ENCODE measurements at places on chromosomes 3 and 15.

GRCh38 chr15:64010719-64011118 is 35.6 kb downstream of the DAPK2 start:
- peak; percentile 79 for DNase-seq

GRCh38 chr3:111547631-111548030 is 5.6 kb downstream of the CD96 start:
- DNase-seq = no peak

DNA sequence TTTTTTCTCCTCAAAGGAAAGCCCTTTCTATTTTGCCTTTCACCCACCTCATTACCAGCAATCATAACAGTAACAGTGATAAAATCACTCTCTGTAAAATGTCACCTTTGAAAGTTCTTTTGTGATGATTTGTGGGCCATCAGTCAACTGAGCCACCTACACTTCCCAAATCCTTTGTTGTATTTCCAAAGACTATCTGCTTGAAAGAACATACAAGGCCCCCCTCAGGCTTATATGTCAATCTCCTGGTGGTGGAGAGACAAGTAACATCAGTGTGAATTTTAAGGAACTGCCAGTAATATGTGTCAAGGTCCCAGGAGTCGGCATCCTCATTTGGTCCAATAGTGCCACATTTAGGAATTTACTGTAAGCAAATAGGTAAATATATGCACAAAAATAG is 161.1 kb upstream of the EOMES start:
- DNase-seq = no peak

DNA sequence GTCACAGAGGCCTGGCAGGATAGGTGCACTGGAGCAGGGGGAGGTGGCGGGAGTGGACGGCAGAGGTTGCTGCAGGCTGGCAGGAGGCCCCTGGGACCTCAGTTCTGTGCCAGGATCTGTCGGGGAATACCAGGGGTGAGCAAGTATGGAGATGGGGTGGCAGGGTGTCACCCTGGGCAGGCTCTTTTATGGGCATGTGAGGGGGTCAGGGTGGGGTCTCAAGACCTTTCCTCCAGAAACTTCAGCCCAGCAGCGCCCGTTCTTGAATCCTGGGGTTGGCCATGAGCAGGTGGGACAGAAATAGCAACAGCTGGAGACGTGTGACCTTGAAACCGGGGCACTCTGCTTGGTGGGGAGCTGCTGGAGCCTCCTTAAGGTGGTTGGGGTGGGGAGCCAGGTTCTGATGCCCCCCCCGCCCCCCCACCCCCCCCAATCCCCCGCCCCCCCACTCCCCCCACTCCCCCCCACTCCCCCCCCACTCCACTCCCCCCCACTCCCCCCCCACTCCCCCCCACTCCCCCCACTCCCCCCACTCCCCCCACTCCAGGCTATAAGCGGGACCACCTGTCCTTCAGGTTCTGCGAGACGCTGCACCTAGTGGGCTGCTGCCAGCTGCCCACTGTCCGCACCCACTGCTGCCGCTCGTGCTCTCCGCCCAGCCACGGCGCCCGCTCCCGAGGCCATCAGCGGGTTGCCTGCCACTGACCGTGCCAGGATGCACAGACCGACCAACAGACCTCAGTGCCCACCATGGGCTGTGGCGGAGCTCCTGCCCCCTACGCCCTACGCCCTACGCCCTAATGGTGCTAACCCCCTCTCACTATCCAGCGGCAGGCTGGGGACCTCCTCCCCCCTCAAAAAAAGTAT is 84.9 kb downstream of the TBC1D2B start:
- DNase-seq = peak; percentile 67

- DNase-seq = peak; percentile 70
Observed at GRCh38 chr3:86990012-86990733, 776 bp downstream of the VGLL3 start.

GRCh38 chr3:74129056-74129455 is 485.4 kb downstream of the CNTN3 start:
- DNase-seq = no peak

DNA sequence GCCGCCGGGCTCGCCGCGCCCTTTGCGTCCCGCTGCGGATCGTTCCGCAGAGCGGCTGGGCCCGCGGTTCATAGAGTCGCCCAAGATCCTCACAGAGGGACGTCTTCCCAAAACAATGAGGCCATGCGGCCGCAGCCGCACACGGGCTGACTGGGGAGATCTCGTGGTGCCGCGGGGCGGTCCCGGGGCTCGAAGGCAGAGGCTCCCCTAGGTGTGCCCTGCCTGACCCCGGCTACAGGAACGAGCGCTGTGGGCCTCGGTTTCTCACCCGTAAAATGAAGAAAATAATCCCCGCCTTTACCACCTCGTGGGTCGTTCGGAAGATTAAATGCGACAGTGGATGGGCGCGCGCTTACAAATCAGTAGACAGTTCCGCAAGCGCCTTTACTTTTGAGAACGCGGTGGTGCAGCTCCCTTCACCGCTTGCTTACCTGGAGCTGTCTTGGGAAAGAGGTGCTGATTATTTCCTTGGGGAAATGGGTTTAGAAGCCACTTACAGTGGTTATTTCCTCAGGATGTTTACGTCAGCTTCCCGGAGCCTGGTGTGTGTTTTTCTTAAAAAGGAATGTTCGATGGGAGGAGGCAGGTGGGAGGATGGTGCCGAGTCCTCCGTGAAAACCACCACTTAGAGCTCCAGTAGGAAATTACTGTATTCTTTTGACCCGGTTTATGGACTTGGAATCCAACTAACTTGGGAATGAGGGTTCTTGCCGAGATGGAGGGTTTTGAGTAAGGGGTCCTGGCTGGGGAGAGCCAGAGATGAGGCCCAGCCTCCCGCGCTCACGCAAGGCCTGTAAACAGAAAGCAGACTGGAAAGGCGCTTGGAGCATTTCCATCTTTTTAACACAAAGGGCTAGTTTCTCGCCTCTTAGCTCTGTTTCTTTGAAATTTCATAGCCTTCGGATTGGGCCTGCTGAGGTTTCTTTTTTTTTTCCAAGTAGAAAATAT is 1.9 kb upstream of the MEX3B start:
- no peak for DNase-seq

GRCh38 chr3:5188419-5189221 is 1.1 kb downstream of the EDEM1 start:
- no peak for DNase-seq

DNA sequence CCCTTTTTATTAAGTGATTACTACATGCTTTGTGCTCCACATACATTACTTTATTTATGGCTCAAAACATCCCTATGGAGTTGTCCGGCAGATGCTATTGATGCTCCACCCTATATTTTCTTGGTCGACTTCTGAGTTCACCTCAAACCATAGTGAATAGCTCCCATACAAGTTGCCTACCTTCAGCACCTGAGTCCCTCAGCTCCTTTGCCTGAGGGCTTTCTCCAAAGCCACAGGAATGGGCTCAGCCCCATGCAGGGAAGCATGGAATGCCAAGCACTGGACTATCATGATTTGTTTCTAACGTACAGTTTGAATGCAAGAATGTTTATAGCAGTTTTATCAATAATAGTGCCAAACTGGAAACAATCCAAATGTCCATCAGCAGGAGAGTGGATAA is 124.8 kb upstream of the TNIK start:
- no peak for DNase-seq

- peak; percentile 69 for DNase-seq
Observed at GRCh38 chr3:190862209-190863118, at the start of gene GMNC. TSS of gene GMNC (minus strand) at chr3:190862694. CDS start at chr3:190862615, 79 bp downstream.

DNA sequence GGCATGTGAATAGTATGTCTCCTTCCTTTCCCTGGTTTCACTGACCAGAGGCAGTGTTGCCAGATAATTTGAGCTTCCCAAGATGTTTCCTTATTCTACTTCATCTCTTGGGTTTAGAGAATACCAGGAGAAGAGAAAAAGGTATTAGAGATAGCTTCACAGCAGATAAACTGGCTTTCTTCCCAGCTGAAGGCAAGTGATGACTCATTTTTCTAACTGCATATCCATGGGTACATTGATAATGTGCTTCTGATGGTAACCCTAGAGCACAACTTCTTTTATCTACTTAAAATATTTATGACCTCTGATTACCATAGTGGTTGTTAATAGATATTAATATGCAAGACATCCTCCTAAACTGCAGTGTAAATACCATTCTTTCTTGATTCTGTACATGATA is 34.6 kb upstream of the CMTM8 start:
- DNase-seq = no peak

DNA sequence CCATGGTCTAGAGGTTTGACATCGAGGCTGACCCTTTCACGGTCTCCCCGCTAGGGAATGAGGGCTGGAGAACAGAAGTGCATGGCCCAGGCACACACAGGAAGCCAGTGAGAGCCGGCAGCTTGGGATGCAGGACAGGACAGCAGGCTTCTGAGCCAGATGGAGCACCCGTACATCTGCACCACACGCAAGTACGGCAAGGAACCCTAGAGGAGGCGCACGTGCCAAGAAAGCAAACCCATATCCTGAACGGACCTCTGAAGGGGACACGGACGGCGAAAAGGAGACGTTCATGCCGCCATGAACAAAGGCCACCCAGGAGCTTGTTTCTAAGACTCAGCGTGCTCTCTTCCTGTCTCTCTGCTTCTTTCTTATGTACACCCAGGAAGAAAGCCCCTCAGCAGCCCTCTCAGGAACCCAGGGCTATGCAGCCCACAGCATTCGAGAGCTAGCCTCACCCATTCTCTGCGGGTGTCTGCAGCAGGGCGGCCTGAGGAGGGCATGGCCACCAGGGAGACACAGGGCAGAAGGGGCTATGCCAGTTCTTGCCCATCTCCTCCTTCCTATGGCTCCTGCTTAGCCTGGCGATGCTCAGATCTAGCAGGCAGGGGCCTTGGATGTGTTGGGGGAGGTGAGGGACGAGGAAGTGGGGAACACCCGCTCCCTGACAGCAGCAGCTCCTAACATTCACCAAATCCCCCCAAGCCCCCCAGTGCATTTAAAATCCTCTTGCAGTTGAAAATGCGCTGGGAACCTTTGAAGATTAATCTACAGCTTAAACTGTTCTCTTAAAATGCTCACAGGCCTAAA is 81.3 kb downstream of the PCSK6 start:
- DNase-seq = no peak

GRCh38 chr15:74642348-74642733 is 26.7 kb downstream of the CLK3 start:
- no peak for DNase-seq

- DNase-seq = no peak
Observed at GRCh38 chr3:52277071-52277964, 1.1 kb downstream of the WDR82 start.

DNA sequence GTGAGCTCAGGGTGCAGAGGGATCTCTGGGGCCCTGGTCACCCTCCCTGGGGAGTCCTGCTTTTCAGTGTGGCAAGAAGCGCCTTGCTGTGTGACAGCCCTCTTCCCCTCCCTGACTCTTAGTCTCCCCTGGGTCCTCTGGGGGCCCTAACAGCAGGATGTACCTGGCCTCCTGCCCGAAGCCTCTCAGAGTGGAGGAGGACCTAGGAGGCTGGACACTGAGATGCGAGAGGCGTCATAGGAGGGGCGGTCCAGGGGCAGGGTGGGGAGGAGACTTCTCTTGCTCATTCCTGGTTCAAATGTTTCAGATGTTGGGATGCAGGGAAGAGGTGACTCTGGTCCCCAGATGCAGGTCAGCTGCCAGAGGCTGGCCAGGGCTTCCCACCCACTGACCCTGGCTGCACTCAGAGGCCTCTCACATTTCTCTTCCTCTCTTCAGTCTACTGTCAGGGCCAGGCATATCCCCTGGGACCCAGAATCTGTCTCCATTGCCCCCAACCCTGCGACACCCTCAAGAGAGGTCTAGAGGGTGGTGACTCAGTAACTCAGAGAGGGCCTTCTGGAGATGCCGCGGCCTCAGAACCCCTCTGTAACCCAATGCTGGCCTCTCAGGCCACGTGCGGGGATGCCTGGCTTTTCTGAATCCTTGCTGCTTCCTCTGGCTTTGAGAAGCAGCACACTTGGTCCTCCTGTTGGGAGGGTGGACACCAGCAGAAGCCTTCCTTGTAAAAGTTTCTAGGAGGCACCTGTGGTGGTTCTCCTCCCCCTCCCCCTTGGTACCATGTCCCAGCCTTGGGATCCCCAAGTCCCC is 25.9 kb downstream of the SNX33 start:
- DNase-seq = no peak

GRCh38 chr3:124634210-124635168 is 95.8 kb upstream of the UMPS start:
- DNase-seq = no peak

DNA sequence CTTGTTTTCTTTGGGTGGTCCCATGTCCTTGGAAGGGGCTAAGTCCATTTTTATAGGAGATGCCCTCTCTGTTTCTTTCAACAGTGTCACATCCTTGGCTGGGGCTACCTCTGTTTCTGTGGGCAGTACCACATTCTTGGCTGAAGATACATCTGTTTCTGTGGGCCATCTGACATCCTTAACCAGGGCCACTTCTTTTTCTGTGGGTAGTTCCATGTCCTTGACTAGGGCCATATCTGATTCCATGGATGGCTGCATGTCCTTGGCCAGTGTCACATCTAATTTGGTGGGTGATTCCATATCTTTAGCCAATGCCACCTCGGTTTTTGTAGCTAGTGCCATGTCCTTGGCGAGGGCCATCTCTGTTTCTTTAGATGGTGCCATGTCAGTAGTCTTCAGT is 99.5 kb downstream of the MAP4 start:
- DNase-seq = no peak

DNA sequence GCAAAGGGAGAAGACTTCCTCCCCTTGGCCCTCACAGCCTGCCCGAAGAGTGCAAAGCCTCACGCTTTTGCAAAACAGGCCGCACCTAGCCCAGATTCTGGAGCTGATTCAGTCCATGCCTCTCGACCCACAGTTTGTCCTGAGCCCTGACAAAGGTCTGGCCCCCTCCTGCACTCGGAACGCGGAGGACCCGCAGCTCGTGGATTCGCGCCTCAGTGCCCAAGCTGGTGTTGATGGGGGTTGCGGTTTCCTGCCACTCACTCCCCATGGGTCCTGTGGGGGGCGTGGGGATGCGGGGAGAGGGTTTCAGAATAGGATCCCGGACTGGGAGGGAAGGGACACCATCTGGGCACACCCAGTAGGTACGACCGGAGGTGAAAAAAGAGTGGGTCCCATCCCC is 594 bp upstream of the CRABP1 start:
- no peak for DNase-seq

GRCh38 chr3:30155755-30156154 is 450.6 kb upstream of the TGFBR2 start:
- no peak for DNase-seq

DNA sequence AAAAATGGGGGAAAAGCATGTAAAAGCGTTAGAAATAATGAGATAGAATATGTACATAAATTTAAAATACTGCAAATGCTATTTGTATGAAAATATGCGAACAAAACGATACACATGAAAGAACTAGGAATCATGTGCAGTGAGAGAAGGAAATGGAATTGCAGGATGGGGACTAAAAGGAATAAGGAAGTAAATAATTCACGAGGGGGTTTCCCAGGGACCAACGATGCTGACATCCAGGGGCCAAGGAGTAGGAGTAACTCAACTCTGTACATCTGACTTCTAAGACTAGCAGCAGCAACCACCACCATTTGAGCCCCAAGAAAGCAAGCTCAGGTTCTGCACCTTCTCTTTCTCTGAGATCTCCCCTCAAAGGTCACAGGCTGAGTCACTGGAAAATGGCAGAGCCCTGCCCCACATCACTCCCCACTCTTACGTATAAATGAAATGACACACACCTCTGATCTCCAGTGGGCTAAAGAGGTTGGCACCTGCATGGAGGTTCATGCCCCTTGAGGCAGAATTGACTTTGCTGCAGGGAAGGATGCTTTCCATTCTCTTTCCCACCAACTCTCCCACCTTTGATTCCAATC is 100.0 kb upstream of the DLG1 start:
- no peak for DNase-seq

GRCh38 chr15:80093854-80094418 is 34.5 kb downstream of the ZFAND6 start:
- no peak for DNase-seq

- DNase-seq = peak; percentile 89
Observed at GRCh38 chr15:52080031-52080430, 32.5 kb downstream of the BCL2L10 start.

- no peak for DNase-seq
Observed at GRCh38 chr3:65419233-65419632, 619.5 kb downstream of the MAGI1 start.

All from RWPE2 (cell line).